Foreskin keratinocyte (primary cell): ENCODE measurements at places on chromosomes 5 and 9. TPM values are rescaled to one million over a fixed set of nuclear protein-coding genes. Genes with fewer than 3 reads are reported as not detected.

LSM11 gene
- total RNA-seq: 3.2 and 4.0 TPM in 2 replicates

KCNMB1 gene
- total RNA-seq: not detected in 2 replicates

DNA sequence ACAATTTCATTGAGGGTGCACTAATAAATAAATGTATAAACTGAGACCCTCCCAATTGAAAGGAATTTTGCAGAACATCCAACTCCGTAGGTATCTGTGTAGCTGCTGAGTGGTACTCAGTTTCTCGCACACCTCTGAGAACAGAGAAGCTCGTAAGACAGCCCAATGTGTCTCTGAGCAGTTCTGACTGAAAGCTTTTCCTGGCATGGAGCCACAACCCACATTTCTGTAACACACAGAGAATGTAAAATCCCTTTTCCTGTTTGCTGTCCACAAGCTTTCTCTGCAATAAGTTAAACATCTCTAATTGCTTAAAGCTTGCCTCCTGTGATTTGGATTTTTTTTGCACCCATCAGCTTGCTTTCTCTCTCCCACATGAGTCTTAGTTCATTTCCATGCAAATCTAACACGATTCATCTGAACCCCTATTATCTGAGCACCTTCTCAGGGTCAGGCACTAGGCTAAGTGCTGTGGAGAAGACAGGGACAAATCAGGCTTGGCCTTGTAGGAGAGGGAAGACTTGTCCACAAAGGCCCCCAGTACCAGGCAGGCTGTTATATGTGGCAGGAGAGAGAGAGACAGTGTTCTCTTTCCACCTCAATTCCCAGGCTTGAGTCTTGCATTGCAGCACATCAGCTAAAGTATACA, 44.2 kb upstream of the COL15A1 start:
- no peak for DNase-seq

DNA sequence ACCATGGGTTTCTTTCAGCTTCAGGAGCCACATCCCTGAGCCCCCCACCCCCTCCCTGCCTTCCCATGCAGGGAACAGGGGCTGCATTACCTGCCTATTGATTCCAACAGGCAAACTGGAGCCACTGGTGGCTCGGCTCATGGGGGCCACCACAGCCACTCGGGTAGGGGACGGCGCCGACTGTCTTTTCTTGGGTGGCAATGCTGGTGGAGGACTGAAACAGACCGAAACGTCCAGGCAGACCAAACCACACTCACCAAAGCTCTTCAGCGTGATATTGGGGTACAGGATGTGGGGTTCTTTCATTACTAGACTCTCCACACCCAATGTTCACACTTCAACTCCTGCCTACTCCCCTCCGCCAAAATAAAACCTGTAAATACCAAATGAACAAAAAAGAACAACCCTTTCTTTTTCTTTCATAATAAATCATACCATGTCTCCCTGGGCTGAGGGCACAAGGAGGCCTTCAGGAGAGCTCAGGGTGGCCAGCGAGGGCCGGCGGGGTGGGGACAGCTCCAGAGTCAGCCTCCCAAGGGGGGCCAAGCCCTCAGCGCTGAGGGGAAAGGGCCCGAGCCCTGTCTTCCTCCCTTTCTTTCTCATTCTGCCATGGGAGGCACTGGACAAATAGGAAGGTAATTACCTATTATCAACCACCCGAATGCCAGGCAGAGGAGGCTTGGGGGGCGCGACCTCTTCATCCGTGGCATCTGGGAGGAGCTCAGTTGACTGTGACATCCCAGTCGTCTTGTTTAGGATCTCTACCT, 83.3 kb downstream of the PRRT1B start:
- DNase-seq: no peak

DNA sequence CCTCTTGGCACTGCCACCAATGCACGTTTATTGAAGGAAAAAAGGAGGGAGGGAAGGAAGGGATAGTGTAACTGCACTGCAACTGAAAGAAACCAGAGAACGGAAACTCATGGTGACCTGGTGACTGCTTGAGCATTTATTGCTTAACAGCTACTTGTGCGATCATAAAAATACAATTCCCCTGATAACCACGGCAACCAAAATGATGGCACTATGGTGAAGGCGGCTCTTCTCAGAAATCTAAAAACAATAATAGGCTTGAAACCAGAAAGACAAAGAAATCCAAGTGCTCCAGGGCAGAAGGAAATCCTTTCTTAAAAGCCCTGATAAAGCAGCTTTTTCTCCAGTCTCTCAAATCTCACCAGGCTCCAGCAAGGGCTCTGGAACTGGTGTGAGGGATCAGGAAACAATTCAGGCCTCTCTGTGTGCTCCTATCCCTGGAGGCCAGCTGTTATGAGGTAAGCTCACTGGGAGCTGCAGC, 1.9 kb downstream of the FBXO10 start:
- DNase-seq: no peak

DNA sequence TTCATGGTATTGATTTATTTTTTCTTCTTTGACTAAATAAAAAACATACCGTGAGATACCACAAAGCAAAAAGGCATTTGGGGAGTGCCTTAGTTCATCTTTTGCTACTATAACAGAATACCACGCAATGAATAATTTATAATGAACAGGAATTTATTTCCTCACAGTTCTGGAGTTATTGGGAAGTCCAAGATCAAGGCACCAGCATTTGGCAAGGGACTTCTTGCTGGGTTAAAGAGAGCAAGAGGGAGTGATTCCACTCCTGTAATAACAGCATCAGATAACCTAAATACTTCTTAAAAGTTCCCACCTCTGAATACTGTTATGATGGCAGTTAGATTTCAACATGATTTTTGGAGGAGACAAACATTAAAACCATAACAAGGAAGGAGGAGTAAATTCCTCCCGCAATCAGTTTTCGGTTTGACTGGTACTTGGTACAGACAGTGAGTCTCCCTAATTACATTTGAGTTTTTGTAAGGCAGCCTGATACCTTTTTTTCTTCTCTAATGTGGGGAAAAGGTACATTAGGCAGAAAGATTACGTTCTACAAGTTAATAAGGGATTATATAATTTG, 8.8 kb upstream of the OMD start:
- no peak for DNase-seq

GRCh38 chr5:134493461-134494055, 31.9 kb upstream of the JADE2 start:
- DNase-seq: no peak
